HFFc6 (cell line): ENCODE measurements at places on chromosomes 3 and 15. TPM values are rescaled to one million over a fixed set of nuclear protein-coding genes. Genes with fewer than 3 reads are reported as not detected.

Gene TMEM207
- total RNA-seq, result not detected in 3 replicates

Gene PLXND1
- 81.4 to 109 TPM (median 103 TPM) in 3 replicates for total RNA-seq

GRCh38 chr3:43707266-43707665, 16.5 kb downstream of the ABHD5 start:
- DNase-seq, result no peak

DNA sequence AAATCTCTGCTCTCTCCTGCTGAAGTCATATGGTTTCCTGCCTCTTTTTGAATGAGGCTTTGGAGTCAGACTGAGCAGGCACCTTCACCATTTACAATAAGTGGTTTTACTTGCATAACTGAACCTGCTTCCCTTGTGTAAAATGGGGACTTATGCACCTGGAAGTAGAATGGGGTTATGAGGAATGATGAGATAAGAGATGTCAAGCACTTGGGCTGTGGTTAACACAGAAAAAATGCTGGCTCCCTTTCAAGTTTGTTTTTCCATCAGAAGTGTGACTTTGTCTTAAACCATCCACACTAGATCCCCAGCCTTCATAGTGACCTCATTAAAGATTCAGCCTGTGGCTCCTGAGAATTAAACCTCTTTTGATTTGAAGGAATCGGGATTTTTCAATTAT, 5.2 kb downstream of the EXOSC7 start:
- no peak for DNase-seq

DNA sequence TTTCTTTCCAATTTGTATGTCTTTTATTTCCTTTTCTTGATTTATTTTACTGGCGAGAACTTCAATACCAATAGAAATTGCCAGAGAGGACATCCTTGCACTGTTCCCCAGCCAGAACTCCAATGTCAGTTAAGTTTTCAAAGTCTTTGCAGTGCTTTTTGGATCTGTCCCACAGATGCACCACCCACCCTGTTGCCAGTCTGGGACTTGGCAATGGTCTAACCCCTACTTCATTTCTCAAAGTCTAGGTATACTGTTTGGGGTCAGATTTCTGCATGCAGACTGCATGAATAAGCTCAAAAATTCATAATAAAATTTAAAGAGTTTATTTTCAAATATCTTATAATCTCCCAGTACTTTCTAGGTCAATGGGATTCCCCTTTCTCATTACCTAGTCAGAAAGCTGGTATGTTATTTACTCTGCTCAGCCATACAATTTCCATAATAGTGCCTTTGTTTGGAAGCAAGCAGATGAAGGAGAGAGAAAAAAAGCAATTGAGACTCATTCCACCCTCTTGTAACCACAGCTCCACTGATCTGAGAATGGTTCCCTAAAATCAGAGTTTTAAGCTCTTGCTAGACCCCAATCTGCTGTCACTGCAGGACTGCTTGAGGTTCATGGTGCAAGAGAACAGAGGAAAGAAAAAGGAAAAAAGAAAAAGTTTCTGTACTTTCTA, 125.9 kb upstream of the PLXND1 start:
- no peak for DNase-seq

Gene SMCO1
- total RNA-seq, result not detected in 3 replicates

Gene FES
- total RNA-seq, result 1.1 and 1.3 TPM in 2 replicates

- DNase-seq, result no peak
Observed at GRCh38 chr15:31974855-31975829, 55.2 kb upstream of the CHRNA7 start.

DNA sequence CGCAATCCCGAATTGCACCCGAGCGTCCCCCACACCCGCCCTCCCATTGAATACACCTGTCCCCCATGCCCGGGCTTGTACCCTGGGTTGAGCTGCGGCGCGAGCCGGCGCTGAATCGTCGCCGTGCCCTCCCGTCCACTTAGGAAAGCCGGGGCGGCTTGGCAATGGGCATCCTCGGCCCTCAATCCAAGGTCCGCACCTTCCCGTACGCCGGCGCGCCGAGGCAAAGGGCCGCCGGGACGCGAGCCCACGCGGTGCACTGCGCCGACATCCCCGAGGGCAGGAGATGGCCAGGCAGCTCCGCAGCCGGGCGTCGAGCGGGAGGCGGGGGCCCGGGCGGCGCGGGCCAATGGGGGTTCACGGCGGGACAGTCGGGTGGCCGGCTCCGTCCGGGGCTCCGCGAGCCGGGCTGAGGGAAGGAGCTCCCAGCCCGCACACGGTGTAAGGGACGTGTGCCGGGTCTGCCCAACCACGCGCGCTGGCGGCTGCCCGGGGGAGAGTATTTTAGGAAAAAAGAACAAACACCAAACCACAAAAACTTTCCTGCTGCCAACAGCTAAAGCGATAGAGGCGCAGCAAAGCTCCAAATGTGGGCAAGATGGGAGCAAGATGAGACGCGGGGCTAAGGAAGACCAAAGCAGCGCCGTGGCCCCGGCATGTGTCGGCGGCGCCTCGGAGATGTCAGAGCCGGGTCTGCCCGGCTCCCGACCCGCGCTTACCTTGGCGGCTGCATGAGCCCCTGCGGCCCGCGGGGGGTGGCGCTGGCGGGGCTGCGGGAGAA, 621 bp downstream of the RGMA start:
- no peak for DNase-seq

DNA sequence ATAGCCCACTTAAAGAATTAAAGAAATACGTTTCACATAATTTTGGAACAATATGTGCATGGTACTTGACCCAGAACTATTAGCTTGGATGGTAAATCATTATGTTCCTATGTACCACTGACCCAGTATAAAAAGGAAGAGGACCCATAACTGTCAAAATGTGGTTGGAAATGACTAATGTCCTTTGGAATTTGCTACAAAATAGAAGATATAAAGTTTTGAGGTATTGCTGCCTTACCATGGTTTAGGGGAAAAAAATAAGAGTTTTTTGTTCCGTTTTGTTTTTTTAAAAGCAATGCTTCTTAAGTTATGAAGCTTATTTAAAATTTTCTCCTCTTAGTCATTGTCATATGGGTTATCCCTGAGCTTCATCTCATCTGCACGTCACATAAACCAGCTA, 15.8 kb upstream of the TFDP2 start:
- peak; percentile 9 for DNase-seq

GRCh38 chr3:185508335-185508991, 9.6 kb upstream of the TMEM41A start:
- DNase-seq, result no peak

- DNase-seq, result no peak
Observed at GRCh38 chr3:121739902-121740301, 9.6 kb downstream of the GOLGB1 start.
